Activated T-cell treated with anti-CD3 and anti-CD28 coated beads, Interleukin-2, amount 50 U/mL, for 48 hours (primary cell): ENCODE measurements at places on chromosomes 2 and 18.

- DNase-seq, result no peak
Observed at GRCh38 chr2:5250482-5250881, 441.7 kb upstream of the SOX11 start.

- DNase-seq, result peak; percentile 58
Observed at GRCh38 chr2:158953926-158954763, 14.3 kb upstream of the TANC1 start.

- no peak for DNase-seq
Observed at GRCh38 chr18:13302040-13302439, 83.5 kb downstream of the LDLRAD4 start.

DNA sequence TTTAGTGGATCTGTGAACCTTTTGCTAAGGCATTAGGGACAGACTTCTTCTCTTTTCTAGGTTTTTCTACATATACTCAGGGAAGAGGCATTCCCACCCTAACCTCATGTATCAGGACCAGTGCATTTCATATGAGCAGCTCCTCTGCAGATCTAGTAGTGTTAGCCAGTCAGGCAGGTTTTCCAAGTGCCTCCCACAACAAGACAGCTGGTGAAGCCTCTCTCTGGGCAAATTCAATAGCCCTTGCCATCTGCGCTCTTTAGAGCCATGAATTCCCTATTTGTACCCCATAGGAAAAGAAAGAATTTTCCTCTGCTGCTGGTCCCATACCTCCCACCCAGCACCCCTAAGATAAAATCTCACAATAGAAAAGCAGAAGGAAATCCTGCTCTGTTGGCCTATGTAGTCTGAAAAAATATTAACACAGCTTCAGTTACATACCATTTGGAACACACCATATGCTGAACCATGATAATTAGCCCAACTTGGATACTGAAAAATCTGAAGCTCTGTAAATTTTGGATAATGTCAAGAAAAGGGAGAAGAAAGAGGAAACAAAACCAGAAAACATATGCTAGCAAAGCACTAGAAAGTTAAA lies 1354.6 kb upstream of the NRXN1 start:
- DNase-seq, result no peak

DNA sequence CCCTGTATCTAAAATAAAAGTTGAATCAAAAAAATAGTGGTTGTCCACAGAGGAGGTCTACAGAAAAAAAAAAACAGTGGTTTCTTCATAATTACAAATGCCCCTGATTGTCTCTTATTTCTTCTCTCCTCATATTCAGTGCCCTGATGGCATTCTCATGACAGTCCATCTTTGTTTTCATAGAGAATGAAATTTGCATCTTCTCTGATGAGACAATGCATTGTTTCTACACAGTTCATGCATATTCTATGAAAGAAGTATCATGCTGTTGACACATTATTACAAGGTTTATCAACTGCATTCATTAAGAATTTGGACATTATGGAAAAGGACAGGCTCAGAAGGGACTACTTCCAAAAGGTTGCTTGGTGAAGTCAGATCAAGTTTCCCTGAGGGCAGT lies 59.5 kb downstream of the LHCGR start:
- no peak for DNase-seq

DNA sequence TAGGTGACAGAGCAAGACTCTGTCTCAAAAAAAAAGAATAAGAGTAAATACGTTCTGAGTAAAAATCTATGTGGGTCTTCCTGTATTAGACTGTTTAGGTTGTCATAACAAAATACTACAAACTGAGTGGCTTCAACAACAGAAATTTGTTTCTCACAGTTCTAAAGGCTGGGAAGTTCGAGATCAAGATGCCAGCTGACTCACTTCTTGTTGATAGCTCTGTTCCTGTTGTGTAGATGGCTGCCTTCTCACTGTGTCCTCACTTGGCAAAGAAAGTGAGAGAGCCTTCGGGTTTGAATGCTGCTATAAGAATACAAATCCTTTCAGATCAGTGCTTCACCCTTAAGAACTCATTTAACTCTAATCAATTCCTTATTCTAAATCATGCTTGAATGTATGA lies 430.0 kb upstream of the VWC2L start:
- DNase-seq, result no peak

DNA sequence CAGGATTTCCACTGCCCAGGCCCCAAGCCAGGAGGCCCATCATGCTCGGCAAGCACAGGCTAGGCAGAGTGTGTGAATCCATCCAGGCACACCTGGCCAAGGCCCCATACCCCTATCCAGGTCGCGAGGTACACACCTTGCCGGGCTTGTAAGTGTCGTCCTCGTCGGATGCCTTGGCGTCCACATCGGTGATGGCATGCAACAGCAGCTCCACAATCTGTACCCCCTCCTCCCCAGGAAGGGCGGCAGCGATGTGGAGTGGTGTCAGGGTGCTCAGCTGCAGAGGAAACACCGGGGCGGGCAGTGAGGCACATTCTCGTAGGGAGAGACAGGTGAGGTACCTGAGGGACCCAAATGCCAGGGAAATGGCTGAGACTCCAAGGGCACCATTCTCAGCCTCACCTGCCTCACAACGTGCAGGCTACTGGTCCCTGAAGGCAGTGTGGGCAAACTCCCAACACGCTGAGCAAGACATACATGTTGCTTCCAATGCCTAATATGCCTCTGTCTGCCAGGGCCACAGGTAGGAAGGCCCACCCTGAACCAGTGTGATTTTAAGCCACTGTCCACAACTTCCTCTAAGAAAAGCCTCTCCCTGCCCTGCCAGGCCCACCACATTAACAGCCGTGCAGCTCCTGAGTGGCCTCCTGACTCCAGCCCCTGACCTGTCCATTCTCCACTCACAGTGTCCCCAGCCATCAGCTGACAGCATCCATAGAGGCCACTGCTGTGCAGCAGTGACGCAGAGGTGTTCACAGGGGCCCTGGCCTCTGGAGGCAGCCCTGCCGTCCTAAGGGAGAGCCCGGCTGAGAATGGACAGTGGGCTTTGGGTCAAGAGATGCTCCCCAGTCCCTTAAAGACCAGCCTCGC lies 44.9 kb downstream of the ANKMY1 start:
- peak; percentile 11 for DNase-seq

DNA sequence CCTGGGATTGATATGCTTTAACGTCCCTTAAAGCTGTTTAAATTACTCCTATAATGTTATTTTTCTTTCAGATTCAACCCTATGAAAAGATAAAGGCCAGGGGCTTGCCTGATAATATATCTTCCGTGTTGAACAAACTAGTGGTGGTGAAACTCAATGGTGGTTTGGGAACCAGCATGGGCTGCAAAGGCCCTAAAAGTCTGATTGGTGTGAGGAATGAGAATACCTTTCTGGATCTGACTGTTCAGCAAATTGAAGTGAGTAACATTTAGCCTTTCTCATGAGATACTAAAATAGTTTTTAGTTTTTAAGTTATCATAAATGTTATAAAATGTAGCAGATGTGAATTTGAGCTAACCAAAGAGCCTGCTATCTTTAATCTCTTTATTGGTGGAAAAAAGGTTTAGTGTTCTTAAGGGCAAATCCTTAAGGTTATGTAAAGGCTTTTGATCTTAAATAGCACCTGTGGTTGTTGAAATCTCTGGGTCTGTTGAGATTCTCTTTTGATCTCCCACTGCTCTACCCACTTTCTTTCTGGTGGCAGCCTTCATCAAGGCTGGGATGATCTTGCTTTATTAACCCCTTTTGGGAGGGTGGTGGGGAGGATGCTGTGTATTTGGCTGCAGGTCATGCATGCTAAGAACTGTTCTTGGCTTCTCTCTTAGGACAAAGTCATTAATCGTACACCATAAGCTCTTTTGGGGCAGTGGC lies 40.9 kb downstream of the UGP2 start:
- no peak for DNase-seq

DNA sequence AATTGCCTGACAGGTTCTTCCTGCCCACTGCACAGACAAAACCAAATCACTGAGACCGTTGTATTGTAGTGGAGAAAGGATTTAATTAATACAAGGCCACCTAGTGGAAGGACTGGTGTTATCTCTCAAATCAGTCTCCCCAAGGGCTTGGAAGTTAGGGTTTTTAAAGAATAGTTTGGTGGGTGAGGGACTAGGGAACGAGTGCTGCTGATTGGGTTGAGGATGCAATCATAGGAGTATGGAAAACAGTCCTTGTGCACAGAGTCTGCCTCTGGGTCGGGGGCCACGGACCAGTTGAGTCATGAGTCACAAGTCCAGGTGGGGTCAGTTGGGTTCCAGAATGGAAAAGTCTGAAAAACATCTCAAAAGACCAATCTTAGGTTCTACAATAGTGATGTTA lies 89.1 kb downstream of the B3GNT2 start:
- DNase-seq, result no peak

DNA sequence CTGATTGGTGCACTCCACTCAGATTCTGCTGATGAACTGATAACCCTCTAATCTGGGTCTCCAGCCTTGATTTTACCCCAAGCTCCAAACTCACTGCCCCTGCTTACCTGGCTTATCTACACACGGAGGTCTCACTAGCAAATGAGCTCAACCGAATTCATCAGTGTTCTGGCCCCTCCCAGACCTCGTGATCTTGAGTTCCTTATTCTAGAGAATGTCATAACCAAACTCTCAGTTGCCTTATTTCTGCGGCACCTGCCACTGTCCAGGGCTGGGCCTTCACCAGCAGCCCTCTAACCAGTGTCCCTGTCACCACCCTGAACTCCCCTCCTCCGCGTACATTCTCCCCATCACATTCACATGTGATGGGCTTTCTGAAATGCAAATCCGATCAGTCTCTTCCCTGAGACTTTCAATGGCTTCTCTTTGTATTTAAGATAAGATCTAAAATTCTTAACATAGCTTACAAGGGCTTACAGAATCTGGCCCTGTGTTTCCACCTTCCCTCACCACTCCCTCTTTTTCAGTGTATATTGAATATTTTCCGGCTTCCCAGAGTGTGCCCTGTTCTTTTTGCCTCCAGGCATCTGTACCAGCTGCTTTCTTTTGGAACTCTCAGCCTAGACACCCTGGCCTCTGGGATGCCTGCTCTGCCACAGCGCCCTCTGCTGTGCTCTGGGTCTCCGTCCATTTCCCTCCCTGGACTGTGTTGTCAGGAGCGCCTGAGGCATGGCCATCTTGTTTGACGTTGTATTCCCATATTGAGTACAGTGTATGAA lies 31.1 kb downstream of the NAB1 start:
- DNase-seq, result peak; percentile 78

DNA sequence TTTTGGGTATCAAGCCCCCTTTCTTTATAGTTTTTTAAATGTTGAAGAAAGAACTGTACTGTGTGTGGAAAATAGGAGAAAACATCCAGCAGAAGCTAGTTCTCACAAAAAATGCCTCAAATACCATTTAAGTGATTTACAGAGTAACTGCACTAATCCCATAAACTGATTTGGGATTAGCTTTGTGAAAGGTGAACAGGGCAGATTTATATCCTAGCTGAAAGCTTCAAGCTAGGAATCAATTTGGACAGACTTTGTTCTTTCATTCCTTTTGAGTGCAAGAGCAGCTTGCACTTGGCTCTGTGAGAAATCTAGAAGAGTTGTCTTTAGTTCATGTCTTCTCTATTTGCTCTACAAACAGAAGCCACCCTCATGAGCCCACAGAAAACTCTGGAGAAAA lies 183.9 kb upstream of the VRK2 start:
- DNase-seq, result no peak

DNA sequence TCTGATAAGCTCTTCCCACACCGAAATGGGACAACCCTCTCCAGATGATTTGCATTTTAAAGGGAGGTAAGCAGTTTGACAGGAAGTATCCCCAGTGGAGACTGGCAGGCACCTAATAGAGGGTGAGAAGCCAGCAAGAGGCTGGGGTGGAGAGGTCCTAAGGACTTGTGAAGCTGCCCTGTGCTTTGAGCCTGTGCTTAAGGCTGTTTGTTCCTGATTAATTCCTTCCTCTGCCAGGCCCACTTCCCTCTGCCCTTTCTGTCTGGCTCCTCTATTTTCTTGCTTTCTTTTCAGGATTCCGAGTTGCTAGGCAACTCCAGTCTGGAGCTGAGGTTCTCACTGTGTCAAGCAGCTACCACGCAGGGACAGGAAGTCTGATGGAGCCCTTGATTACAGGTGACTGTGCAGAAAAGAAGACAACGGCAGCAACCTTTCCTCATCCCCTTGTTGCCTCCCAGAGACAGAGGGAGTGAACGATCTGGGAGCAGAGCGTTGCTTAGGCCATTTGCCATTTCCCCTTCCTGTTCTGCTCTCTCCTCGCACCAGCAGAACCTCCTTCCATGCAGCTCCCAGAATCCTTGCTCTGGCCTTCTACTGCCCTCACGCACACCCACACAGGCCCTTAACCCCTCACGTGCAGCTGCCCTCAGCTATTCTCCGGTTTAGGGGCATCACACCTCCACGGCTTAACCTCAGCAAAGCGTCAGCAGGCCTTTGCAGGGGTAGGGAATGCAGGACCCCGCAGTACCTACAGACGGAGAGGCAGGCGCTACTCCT lies 103.6 kb upstream of the CELF4 start:
- no peak for DNase-seq

- no peak for DNase-seq
Observed at GRCh38 chr2:201348758-201349157, 8.4 kb downstream of the FLACC1 start.

DNA sequence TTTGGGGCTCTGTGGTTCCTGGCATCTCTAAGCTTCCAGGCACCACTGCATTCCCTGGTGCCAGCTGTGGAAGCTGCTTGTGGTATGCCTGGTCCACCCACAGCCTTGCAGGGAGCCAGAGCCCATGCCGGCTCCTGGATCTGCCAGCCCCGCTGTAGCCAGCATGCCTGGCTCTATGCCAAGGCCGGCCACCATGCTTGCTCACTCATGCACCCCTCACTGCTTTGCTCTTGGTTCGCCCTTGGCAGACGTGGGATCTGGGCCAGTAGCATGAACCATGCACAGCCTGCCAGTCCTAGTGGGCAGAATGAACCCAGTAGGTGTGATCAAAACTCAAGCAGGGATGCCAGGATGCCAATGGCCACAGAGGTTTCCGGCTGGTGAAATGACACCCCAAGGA lies 634.2 kb upstream of the TMEFF2 start:
- DNase-seq, result no peak

GRCh38 chr2:74502720-74503505 lies 3.5 kb upstream of the LBX2 start:
- peak; percentile 71 for DNase-seq

DNA sequence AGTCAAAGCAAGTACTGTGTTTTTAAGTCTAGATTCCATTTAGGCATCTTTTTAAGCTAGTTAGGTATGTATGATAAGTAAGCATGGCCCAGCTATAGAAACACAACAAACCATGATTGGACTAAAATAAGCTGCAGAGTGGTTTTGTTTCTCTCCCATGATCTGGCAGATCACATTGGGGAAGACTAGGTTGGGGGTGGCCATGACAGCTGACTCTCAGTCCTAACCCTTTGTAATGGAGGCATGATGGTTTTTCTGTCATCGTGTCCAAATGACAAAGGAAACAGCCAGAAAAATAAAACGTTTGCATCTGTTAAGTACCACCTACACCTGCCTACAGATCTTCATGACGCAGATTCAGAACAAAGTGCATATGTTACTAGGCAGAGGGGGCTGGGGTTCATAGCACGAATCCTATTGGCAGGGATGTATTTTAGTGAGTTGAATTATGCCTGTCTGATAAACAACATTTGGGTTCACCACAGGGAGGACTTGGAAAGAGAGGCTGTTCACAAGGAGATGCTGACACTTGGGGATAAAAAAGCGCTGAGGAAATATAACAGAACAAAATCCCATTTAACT lies 33.8 kb upstream of the GALNT5 start:
- no peak for DNase-seq
